ENCODE measurements at places on chromosomes 16 and 17. TPM values are rescaled to one million over a fixed set of nuclear protein-coding genes. Genes with fewer than 3 reads are reported as not detected.

Gene MYH3
- total RNA-seq, result 0.52 TPM

Gene ABCA10
- total RNA-seq, result 2.8 TPM

Gene NTN3
- total RNA-seq, result 0.08 TPM

Gene ABCC11
- total RNA-seq, result 0.40 TPM

Gene NPIPA5
- 5.1 TPM for total RNA-seq

Gene ASIC2
- total RNA-seq, result not detected

Gene MEFV
- total RNA-seq, result 0.52 TPM

Gene INCA1
- total RNA-seq, result not detected

Gene OTOA
- total RNA-seq, result 0.04 TPM

Gene TBX21
- not detected for total RNA-seq

Gene KCNH6
- total RNA-seq, result not detected

Gene SMIM5
- total RNA-seq, result 10.1 TPM

Gene RAB11FIP4
- 10.3 TPM for total RNA-seq

Gene KRT39
- not detected for total RNA-seq

Gene IGSF6
- 0.76 TPM for total RNA-seq

Gene SRL
- 0.16 TPM for total RNA-seq

Gene GP1BA
- total RNA-seq, result not detected

Gene PSMB10
- 25.9 TPM for total RNA-seq

Gene WNK4
- total RNA-seq, result 0.40 TPM

Gene HOXB1
- total RNA-seq, result 0.24 TPM

Gene TNP2
- total RNA-seq, result not detected

Gene CCDC200
- total RNA-seq, result not detected

Gene ADAM11
- 0.96 TPM for total RNA-seq

Gene ASPA
- total RNA-seq, result 0.56 TPM

Gene HES7
- total RNA-seq, result 0.40 TPM

Gene FAM83G
- 47.0 TPM for total RNA-seq

Gene HBZ
- total RNA-seq, result not detected

Gene CHST5
- not detected for total RNA-seq

Gene C16orf92
- total RNA-seq, result not detected

Gene NPEPPS
- total RNA-seq, result 181 TPM

Gene KCNJ2
- total RNA-seq, result 7.5 TPM

Gene NGFR
- total RNA-seq, result 6.5 TPM

Gene DOC2B
- total RNA-seq, result 32.5 TPM

Gene KRT40
- total RNA-seq, result not detected

Gene SPATA22
- total RNA-seq, result not detected

Gene C1QTNF8
- not detected for total RNA-seq

Gene KRTAP9-9
- total RNA-seq, result not detected

Gene SUPT6H
- 31.8 TPM for total RNA-seq

Gene TEDC2
- total RNA-seq, result 3.1 TPM

Gene ENPP7
- total RNA-seq, result not detected

Gene CTRL
- total RNA-seq, result 0.64 TPM

Data from esophagus mucosa (tissue), 1 donor.